Brain microvascular endothelial cell (primary cell): ENCODE measurements at places on chromosomes 12 and 14.
A peak's percentile ranks its signal among the peaks of the same experiment; 100 is the strongest.

- no peak for DNase-seq
Measured at GRCh38 chr14:22095860-22096513, 422.4 kb upstream of the OR4E1 start.

- DNase-seq = no peak
Measured at GRCh38 chr12:109209082-109209481, 92.7 kb downstream of the ACACB start.

DNA sequence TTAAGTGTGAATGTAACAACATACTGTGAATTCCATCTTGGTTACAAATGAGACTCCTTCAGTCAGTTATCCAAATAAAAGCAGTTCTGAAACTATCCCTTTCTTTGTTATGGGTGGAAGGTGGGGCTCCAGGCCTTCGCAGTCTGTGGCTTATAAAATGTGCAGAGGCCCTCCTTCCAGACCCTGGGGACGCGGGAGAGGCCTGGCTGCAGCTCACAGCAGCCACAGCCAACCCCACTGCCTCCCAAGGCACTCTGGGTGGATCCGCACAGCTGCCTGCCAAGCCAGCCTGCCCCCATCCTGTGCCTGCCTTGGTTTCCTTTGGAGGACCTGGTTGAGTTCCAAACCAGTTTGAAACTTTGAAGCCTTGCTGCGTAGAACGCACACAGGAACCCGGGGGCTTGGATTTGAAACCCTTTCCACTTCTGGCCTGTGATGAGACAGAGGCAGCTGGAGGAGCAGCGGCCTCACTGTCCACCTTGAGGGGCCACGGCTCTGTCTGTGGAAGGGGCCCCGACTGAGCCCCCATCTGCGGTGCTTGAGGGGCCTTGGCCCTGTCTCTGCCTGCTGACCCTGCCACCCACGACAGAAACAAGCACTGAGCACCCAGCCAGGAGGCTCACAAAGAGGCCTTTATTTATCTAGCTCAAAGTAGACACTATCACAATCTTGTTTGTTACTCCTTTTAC lies 30.4 kb downstream of the CCNK start:
- peak; percentile 12 for DNase-seq

DNA sequence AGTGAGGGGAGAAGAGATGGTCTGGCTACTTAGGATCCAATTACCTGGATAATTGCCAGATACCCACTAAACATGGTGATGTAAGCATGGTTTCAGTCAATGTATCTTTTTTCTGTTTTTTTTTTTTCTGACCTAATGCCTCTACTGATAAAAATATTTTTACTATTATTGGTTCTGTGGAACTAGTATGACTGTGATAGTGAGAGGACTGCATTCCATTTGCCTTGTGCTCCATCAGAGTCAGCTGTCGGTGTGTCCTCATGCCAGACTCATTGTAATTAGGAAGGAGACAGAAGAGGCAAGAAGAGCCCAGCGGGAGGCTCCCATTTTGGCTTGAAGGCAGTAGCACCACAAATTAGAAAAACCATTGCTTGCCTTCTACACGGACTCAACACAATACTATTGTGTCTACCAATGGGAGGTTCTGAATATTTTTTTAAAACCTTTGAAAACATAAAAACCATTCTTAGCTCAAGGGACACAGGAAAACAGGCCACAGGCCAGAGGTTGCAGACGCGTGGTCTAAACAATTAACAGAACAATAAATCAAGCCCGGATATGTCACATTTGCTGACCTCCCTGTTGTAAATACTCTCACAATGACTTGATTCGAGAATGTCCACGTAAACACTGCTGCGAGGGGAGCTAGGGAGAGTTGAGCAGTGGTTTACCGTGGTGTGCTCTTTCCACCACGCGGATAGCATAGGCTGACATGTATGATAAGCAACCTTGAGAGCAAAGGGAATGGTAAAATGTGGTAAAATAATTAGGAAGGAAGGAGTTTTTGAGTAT lies 13.5 kb upstream of the DCP1B start:
- no peak for DNase-seq

GRCh38 chr12:23927907-23928306 lies 21.6 kb downstream of the SOX5 start:
- DNase-seq = no peak

DNA sequence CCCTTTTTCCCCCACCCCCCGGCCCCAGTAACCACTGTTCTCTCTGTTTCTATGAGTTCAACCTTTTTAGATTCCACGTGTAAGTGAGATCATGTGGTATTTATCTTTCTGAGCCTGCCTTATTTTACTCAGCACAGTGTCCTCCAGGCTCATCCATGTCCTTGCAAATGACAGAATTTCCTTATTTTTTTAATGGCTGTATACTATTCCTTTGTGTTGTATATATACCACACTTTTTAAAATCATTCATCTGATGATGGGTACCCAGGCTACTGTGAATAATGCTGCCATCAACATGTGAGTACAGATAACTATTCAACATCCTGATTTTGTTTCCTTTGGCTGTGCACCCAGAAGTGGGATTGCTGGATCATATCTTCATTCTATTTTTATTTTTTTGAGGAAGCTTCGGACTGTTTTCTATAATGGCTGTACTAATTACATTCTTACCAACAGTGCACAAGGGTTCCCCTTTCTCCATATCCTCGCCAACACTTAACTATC lies 54.7 kb downstream of the DDX51 start:
- no peak for DNase-seq

GRCh38 chr12:106214571-106214970 lies 33.2 kb downstream of the CKAP4 start:
- no peak for DNase-seq

DNA sequence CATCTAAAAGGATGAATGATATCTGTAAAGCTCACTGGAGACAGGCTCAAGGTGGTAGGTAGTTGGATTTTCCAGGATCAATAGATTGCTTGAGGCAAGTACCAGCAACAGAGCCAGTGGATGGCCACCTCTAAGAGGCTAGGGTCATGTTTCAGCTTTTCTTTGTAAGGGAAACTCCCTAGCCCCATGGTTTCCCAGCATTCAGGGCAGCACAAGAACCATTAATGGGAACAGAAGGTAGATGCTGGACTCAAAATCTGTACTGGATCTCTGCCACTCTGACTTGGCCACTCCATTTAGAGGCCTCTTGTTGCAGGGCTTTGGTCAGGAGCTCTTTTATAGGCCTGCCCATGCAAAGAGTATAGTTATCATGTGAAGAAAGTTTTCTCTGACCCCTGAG lies 76.1 kb upstream of the DYRK2 start:
- DNase-seq = no peak

GRCh38 chr12:32106517-32107358 lies at the start of gene BICD1:
Gene BICD1 (plus strand): TSS chr12:32106847. CDS start chr12:32107332, 485 bp downstream.
- DNase-seq = peak; percentile 73

GRCh38 chr14:59997449-59997848 lies 77.5 kb downstream of the LRRC9 start:
- DNase-seq = no peak

- no peak for DNase-seq
Measured at GRCh38 chr12:89157413-89157812, 194.9 kb downstream of the DUSP6 start.

GRCh38 chr14:101380512-101380911 lies 180.8 kb upstream of the DIO3 start:
- DNase-seq = no peak

DNA sequence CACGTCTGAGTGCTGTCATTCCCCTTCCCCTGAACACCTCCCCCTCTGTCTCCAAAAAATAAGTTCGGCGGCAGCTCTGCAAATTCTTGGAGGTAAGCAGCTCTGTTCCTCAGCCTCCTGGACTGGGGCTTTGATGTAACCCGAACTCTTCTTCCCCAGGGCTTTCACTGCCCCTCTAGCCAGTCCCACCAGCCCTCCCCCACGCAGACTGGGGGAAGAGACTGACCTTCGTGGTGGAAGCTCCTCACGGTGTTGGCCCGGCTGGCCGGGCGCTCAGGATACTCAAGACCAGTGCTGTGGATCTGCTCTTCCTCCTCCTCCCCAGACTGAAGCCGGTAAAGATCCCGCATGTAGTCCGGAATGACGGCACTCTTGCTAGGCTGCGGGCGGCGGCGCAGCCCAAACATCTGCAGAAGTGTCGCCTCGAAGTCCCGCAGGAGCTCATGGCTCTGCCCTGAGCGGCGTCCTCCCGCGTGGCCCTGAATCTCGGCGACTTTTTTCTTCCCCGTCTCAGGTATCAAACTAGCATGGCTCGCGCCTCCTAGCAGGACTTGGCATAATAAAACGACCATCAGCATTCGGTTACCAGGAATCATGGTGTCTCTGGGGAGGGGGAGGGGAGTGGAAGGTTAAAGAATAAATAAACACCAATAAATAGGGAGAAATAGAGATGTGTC lies 4.9 kb downstream of the BMP4 start:
- DNase-seq = no peak

GRCh38 chr14:22071006-22071405 lies 397.4 kb upstream of the OR4E1 start:
- DNase-seq = no peak

- DNase-seq = no peak
Measured at GRCh38 chr12:6953442-6954315, 2.5 kb downstream of the PTPN6 start.

DNA sequence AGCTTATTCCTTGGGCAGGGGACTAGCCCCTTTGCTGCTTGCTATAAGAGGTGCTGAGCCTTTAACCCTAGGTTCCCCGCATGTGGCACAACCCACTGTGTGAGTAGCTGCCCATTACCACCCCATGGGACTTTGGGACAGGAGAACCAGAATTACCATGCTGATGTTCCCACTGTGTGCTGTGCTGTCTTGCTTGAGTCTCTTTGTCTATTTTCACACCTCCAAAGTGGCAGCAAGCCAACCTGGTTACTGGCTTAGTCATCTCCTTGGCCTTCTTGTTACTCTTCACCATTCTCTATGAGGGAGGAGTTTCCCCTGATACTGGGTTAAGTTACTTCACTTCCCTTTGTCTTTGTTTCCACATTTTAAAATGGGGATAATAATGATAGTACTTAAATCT lies 73.4 kb upstream of the ETV6 start:
- DNase-seq = peak; percentile 79

- DNase-seq = no peak
Measured at GRCh38 chr12:34396006-34396860, 373.9 kb downstream of the ALG10 start.

DNA sequence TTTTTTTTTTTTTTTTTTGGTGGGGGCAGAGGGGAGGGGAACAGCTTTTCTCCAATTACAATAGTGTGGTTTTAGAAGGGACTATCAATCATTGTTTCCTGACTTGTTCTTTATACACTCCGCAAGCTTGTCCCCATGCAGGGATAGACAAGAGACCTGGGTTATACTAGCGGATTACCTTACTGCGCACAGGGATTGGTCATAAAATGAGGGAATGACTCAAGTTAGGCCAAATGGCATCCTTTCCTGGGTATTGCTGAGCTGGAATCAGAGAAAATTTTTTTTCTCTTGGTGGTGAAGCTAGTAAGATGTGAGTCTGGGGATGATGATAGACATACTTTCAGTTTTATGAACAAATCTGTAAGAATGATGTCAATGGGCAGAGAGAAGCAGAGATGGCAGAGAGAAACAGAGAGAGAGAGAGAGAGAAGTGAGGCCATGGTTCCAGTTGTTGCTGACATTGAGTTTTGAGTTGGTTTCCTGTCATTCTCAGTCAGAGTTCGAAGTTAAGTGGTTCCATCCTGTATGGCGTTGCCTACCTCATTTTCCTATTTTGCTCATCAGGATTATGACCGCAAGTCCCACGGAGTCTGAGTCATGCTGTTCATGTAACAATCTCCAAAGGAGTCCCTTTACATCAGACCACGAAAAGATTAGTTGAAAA lies 59.1 kb upstream of the OTOGL start:
- DNase-seq = peak; percentile 67

DNA sequence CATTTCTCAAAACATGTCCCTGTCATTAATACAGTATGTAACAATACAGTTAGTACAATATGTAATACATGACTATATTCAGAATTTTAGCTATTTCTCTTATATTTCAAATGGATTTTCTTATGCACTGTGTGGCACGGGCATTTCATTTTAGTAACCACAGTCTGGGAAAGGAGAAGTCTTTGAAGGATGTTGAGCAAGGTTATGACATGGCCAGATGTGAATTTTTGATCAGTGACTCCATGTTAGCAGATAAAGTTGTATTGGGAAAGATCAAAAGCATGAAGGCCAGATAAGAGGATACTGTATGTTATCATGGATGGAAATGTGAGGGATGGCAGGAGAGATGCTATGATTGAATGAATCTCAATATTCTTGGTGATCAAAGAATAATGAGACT lies 285.2 kb downstream of the NAV3 start:
- no peak for DNase-seq

GRCh38 chr14:90903101-90903500 lies 86.9 kb upstream of the TTC7B start:
- peak; percentile 55 for DNase-seq

DNA sequence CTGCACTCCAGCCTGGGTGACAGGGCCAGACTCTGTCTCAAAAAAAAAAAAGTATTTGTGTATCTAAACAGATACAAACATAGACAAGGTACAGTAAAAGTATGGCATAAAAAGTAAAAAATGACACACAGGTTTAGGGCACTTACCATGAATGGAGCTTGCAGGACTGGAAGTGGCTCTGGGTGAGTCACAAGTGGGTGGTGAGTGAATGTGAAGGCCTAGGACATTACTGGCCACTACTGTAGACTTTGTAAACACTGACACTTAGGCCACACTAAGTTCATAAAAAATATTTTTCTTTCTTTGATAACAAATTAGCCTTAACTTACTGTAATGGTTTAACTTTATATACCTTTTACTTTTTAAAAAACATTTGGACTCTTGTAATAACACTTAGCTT lies 38.0 kb upstream of the EIF5 start:
- DNase-seq = peak; percentile 52

DNA sequence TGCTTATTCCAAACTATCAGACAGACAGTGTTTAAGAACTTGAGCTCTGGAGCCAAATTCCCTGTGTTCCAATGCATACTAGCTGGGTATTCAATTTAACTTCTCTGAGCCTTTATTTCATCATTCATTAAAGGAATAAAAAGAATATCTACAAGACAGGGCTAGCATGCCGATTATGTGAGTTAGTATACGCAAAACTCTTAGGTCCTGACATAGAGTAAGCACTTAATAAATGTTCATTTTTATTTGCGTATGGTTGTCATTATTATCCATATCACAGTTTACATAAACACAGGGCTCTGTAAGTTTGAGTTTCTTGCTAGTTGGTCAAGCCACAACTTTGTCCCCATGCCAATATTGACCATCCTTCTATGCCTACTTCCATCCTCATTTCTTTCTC lies 161.5 kb downstream of the NUAK1 start:
- DNase-seq = no peak

- DNase-seq = no peak
Measured at GRCh38 chr14:95229749-95230148, 72.4 kb upstream of the DICER1 start.

GRCh38 chr14:50823051-50823761 lies 7.8 kb downstream of the NIN start:
- DNase-seq = peak; percentile 30

DNA sequence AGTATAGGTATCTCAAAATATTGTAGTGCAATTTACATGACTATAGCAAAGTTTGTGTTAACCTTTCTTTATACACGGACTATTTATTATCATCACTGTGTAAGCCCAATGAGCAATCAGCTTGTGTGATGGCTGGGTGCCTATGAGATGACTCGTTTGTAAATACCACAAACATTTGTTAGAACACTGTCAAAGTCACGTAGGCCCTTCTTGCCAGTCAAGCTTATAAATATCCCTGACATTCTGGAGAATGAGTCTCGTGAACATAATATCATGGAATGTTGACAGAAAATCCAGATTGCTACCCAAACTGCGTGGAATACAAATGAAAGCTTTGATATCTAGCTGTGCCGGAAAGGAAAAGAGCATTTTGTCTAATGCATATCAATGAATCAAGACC lies 648.3 kb upstream of the MDGA2 start:
- DNase-seq = peak; percentile 5
